ENCODE measurements at places on chromosomes 13 and 19.

DNA sequence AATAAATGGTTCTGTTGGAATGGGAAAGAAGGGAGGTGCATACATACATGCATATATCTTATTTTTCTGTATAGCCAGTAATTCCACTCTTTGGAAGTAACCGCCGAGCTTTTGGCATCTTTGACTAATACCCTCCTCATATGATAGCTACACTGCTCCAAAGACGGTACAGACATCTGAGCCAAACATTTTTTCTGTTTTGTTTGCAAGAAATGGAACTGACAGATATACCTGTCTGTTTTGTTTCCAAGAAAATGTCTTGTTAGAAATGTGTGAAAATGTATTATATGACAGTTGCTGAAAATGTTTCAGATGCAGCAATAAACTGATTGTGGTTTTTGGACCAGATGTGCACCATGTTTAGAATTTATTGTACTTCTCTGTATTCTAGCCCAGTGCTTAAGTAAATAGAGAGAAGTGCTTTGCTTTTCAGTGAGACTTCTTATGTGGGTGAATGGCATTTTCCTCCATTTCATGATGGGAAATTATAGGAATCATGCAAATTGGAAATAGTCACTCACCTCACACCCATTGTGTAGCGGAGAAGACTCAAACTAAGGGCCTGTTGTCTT is 396.9 kb downstream of the KCNRG start:
- peaks cover 6% of the 10 kb centered on the region for H3K4me1 ChIP-seq
- DNase-seq = no peak
- no peaks in the 10 kb centered on the region for H3K27me3 ChIP-seq
- no peak overlapping the region for H3K4me3 ChIP-seq

- no peak for DNase-seq
- no peaks in the 10 kb centered on the region for H3K36me3 ChIP-seq
- H3K4me1 ChIP-seq = peaks cover 37% of the 10 kb centered on the region
- peaks cover 76% of the 10 kb centered on the region for H3K27me3 ChIP-seq
Observed at GRCh38 chr13:21673539-21673788, 2.6 kb downstream of the FGF9 start.

- H3K27ac ChIP-seq = no peak overlapping the region
- H3K36me3 ChIP-seq = peaks cover 42% of the 10 kb centered on the region
Observed at GRCh38 chr19:14563989-14564651, 7.7 kb downstream of the NDUFB7 start.

DNA sequence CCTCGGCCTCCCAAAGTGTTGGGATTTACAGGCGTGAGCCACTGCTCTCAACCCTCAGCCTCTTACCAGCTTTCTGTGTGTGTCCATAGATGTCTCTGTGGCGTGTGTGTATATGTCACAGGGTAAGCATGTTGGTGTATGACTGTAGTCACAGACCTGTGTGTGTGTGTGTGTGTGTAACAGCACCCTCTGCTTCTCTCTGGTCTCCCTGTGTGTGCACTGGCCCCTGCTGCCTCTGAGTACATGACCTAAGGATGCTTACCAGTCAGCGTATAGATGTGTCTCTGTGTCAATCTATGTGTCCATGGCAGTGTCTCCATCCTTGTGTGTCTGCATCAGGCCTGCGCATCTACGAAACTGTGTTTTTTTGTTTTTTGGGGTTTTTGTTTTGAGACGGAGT is 5.6 kb downstream of the AXL start:
- H3K4me3 ChIP-seq = no peak overlapping the region
- no peaks in the 10 kb centered on the region for H3K27me3 ChIP-seq
- no peak for DNase-seq
- H3K36me3 ChIP-seq = peaks cover 34% of the 10 kb centered on the region

GRCh38 chr19:50325310-50326100 is 3.7 kb downstream of the KCNC3 start:
- H3K4me3 ChIP-seq = peak overlapping the region; percentile 72
- H3K4me1 ChIP-seq = peaks cover 22% of the 10 kb centered on the region
- H3K27me3 ChIP-seq = no peaks in the 10 kb centered on the region
- peak; percentile 54 for DNase-seq
- no peak overlapping the region for H3K27ac ChIP-seq
- peaks cover 33% of the 10 kb centered on the region for H3K36me3 ChIP-seq

DNA sequence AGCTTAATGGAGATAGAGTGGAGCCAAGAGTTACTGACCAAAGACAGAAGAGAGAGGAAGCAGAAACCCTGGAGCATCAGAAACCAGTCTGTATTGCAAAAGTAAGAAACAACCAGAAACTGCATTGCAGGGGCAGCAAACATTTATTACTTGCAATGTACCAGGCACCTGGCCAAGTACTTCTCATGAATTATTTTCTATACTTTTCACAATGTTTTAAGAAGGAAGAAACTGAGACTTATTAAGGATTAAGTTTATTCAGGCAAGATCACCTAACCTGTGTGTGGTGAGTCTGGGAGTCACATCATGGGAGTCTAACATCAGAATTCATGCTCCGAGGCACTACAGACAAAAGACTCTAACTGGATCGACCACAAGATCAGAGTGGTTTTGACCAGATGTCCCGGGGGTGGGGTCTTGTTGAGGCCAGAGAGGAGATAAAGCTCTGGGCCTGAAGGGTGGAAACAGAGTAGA is 47.4 kb downstream of the TNFRSF19 start:
- H3K4me1 ChIP-seq = peaks cover 32% of the 10 kb centered on the region
- H3K27ac ChIP-seq = peak overlapping the region; percentile 22
- DNase-seq = no peak
- no peaks in the 10 kb centered on the region for H3K27me3 ChIP-seq
- no peak overlapping the region for H3K4me3 ChIP-seq

GRCh38 chr13:79679334-79679733 is 198.4 kb downstream of the NDFIP2 start:
- H3K4me3 ChIP-seq = no peak overlapping the region
- H3K27ac ChIP-seq = no peak overlapping the region
- H3K4me1 ChIP-seq = no peaks in the 10 kb centered on the region
- peak; percentile 94 for DNase-seq
- no peaks in the 10 kb centered on the region for H3K27me3 ChIP-seq
